ENCODE measurements at places on chromosomes 3 and 15.
A peak's percentile ranks its signal among the peaks of the same experiment; 100 is the strongest.

- no peak for DNase-seq
Observed at GRCh38 chr3:55332176-55332575, 154.9 kb downstream of the WNT5A start.

DNA sequence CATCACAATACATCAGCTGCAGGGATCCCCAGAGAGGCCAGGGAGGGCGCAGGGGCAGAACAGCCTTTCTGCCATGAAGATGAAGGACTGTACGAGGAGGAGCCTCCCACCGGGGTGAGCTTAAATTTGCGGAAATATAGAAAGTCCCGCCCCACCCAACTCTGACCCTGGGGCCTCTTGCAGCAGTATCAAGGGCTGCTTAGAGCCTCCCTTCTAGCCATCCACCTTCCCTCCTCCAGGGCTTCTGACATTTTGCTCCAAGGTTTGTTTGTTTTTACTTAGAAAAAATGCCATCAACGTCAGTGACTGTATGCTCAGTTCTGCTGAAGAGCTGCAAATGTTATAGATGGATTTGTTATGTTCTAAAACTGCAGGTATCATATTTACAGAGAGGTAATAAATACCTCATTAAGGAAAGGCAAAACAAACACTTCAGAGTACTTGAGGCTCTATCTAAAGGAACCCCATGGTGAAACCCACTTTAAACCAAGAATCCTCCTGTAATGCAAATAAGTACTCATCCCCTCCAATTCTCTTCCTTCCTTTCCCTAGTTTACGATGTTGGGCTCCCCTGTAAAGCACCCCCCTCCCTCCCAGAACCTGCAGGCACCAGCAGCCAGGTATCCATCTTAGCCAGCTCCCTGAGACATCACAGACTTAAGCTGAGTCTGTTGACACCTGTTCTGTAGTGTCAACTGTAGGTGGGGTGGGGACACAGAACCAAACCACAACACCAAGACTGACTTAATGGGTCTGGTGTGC, 30.5 kb downstream of the RFTN1 start:
- DNase-seq = no peak

DNA sequence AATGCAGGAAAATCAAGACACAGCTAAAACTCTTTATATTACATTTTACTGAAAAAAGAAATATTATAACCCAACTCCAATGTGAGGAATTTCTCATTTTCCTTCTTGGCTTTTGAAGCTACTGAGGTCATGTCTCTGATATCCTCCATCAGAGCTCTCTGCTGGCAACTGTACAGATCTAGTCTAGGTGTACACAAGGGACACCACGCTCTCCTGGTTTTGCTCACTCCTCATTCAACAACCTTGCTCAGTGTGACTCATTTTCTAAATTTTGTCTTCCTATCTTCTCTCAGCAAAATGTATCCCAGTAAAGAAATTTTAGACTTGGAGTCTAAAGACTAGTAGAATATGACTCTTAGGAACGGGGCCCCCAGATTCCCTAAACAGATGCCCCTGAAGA, 144.3 kb downstream of the KCNMB2 start:
- DNase-seq = no peak

GRCh38 chr3:195078891-195079440, 192.0 kb downstream of the XXYLT1 start:
- no peak for DNase-seq

DNA sequence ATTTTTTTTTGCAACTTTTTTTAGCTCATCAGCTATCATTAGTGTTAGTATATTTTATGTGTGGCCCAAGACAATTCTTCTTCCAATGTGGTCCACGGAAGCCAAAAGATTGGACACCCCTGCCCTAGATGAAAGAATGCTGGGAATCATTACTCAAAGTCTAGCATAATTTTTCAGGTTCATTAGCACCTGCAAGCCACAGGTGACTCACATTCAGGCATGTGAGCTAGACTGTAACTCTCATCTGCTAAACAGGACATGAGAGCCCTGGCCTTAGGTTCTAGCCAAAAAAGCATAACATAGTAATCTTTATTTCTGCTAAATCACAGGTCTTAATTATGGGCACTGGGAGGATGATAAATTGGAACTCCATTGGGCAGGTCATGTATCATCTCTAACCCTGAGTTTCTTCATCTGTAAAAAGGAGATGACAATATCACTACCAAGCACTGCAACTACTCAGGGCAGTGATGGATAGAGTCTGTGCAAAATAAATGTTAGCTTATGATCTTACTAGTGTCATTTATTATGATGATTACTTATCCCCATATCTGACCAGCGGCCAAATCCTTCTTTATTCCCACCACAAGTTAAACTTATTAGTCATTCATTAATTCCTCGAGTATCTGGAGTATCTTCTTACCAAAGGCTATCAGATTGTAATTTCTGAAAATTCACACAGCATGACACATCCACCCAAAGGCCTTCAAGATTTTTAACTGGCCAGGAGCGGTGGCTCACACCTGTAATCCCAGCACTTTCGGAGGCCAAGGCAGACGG, 125.0 kb downstream of the PLD1 start:
- DNase-seq = no peak

DNA sequence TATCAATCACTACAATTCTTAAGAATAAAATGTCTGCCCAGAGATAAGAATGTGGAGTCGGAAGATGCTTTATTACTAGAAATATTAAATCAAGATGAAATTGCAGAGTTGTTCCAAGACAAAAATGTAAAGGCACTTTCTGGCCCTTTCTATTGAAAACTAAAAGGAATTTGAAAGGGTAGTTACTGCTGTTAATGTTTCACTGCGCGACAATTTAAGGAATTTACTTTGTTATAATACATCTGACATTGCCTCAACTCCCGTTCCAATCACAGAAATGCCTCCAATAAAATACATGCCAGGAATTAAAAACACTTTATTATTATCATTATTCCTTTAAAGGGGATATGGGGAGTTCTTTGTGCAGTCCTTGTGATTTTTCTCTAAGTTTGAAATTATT, 26.4 kb downstream of the RSL24D1 start:
- no peak for DNase-seq

- DNase-seq = no peak
Observed at GRCh38 chr3:151107701-151108100, 22.2 kb downstream of the MED12L start.

- no peak for DNase-seq
Observed at GRCh38 chr3:123471106-123471505, 22.2 kb upstream of the ADCY5 start.

- DNase-seq = peak; percentile 82
Observed at GRCh38 chr3:123489400-123490004, 40.6 kb upstream of the ADCY5 start.

All from mesothelial cell of epicardium (in vitro differentiated cells).